NCI-H82 (cell line): ENCODE measurements at places on chromosomes 1 and 21.

DNA sequence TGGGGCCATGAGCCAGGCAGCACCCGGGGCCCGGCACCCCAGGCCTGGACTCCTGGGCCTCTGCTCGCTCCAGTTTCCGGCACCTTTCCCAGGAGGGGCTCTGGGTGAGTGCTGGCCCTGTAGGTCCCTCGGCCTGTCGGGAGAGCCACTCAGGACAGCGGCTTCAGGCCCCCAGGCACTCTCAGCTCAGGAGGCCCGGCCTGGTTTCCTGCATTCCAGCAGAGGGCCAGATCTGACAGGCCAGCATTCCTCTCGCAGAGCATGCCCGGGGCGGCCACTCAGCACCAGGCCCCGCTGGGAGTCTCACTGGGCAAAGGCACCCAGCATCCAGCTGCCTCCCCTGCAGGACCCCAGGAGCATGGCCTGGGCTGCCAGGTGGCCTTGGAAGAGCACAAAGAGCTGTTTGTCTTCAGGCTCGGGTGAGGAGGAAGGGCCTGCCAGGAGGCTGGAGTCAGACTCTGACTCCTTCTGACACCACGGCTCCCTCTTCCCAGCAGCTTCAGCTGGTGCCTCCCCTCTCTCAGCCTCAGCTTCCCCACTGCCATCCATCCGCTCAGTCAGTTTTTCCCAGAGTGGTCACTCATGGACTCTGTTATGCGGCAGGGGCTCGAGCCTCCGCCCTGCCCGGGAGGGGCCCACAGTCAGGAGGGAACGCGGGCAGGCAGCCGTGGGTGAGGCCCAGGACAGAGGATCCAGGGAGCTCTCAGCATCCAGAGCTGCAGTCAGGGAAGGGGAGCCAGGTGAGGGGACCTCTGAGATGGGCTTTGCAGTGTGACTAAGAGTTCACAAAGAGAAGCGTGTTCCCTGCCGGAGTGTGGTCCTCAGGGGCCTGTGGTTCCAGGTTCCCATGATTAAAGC lies 51.7 kb downstream of the WNT9A start:
- DNase-seq = no peak

- DNase-seq = peak; percentile 69
Observed at GRCh38 chr1:58782178-58783089, 1.4 kb downstream of the JUN start.

- peak; percentile 64 for DNase-seq
Observed at GRCh38 chr1:65065524-65066418, 82.2 kb upstream of the AK4 start.

DNA sequence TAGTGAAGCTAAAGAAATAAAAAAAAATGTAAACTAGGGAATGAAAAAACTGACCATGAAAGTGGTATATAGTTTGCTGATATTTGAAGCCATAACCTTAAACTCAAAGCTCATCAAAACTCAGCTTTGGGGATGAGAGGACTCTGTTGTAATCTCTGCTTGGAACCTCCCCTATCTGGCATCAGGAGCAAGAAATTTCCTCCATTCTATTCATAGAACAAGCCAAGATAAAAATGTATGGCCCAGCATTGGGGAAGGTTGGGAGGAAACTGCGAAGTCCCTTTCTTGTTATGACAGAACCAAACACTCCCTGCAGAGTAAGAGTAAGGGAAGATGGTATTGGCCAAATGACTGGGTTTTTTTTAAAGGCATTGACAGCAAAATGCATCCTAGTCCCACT lies 35.6 kb downstream of the MCOLN2 start:
- no peak for DNase-seq

DNA sequence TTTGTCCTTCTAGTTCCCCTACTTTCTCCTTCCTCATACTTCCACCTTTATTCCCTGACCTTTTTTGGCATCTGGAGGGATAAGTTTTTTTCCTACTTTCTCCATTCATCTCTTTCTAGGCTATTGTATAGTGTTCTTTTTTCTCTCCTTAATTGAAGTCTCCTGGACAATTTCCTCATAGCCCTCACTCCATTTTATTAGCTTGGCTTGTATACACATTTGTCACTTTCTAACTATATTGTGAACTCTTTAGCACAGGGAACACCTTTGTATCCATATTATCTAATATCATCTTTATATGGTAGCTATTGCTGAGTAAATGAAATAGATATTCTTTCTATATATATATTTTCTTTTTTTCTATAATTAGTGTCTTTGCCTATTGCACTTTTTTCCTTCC lies 47.6 kb downstream of the TMED5 start:
- DNase-seq = no peak

GRCh38 chr1:228497817-228498216 lies 10.6 kb downstream of the RNF187 start:
- DNase-seq = no peak

- DNase-seq = no peak
Observed at GRCh38 chr1:231576804-231577718, 48.6 kb downstream of the TSNAX start.

GRCh38 chr1:219413536-219413935 lies 199.4 kb downstream of the ZC3H11B start:
- DNase-seq = no peak

- DNase-seq = peak; percentile 27
Observed at GRCh38 chr21:39175154-39175553, 8.1 kb downstream of the PSMG1 start.

- DNase-seq = peak; percentile 34
Observed at GRCh38 chr1:226884116-226884625, 13.8 kb downstream of the PSEN2 start.

- DNase-seq = no peak
Observed at GRCh38 chr1:5973771-5974170, 18.5 kb downstream of the NPHP4 start.

DNA sequence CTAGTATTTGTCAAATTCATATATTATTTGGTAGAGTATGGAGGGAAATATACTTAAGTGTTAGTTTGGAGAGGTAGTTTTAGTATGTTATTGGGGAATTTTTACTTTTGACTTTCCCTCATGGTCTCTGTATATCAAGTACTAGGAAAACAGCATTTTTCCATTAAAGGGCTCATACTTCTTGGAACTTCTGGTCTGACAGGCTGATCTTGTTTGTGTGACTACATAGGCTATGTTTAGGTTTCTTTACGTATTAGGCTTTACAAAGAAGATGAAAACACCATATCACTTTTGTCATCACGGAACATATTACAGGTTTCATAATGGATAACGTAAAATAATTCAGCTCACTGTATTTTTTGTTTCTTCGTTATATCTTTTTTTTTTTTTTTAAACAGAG lies 30.8 kb downstream of the POU2F1 start:
- DNase-seq = no peak

GRCh38 chr1:24336075-24336474 lies 16.9 kb downstream of the GRHL3 start:
- no peak for DNase-seq

DNA sequence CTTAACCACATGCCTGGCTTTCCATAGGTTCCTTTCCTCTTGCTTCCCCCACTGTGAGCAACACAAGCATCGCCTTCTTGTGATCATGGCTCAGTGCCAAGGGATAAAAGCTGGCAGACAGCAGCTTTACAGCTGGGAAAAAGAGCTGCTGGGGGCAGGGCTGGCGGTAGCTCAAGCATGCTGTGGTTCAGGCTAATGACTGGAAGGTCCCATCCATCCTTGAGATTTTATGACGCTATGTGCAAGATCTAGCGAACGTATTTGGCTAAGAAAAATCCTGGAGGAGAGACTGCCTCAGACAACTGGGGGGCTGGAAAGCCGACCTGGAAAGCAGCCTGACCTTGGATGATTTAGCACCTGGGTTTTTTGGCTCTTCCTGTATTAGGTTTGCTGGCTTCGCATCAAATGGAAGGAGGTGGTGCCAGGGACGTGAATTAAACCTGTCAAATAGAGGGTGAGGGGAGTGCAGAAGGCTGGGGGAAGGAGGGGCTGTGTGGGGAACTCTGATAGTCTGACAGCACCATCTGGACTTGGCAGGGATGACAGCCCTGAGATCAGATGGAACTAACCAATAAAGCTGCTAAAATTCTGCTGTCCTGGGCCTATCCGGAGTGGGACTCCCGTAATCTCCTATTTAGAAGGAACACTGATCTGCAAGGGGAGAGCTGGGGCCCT lies 34.8 kb downstream of the ZMYND12 start:
- peak; percentile 99 for DNase-seq

- DNase-seq = no peak
Observed at GRCh38 chr1:1085911-1086841, 12.1 kb upstream of the RNF223 start.

DNA sequence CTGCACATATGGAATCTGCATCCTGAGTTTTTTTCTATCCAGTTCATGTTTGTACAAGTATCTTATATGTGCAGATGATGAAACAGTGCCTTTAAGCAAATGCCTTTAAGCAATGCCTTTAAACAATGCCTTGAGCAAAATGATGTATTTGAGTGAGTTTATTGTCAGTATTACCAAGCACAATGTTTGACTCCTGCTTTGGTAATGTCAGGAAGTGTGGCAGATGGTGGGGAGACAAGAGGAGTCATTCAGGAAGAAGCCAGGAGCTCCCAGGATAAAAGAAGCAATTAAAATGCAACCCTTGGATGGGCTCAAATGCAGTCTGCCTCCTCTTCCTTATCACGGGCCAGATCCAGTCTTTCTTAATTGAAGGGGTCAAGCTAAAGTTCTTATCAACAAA lies 108.7 kb upstream of the KCNJ15 start:
- DNase-seq = peak; percentile 17

DNA sequence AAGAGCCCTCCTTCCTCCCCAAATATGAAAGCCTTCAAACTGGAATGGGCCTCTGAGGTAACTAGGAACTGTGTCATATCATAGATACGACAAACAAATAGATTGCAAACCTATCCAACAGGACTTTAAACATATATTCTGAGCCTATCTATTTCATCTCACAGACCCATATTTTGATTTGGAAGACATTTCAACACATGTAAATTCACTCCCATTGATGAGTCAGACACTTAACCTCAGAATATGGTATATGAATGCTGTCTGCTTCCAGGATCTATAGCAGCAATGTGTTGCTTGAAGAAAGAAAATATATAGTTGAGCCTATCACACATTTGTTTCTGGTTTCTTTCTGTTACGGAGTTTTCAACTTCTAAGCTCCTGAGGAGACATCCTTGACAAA lies 221.9 kb upstream of the SAMSN1 start:
- no peak for DNase-seq

DNA sequence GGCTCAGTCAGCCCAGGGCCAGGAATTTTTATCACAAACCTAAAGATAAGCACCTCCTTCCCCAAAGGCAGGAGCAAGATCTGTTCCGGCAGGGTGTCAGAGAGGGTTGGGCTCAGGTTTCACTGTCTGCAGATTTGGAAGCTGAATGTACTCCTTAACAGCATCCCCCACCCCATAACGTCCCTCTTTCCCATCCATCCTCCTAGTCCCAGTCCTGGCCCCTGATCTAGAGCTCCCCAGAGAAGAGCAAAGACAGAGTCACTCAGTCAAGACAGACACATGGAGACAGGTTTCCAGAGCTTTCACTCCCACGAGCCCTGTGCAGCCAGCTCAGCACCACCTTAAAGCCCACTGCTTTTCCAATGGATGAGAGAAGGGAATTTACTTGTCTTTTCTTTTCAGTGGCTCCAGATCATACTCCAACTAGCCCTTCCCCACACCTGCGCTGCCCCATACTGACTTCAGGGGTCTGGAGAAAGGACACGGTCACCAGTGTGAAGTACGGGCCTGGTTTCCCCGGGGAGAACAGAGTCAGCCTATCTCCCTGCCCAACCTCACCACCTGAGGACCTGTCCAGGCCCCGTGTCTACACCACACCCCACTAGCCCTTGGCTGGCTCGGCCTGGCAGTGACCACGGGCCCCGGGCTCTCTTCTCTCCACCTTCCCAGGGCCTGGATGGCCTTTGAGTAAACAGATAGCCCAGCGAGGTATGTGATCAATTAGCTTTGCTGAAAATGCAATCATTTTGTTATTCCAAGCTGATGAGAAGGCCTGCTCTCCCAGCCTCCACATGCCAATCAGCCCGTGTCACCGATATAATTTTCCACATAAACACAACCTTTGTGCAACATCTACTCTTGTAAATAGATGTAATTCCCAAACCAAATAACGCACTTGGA lies 249.1 kb downstream of the FOXD2 start:
- no peak for DNase-seq

DNA sequence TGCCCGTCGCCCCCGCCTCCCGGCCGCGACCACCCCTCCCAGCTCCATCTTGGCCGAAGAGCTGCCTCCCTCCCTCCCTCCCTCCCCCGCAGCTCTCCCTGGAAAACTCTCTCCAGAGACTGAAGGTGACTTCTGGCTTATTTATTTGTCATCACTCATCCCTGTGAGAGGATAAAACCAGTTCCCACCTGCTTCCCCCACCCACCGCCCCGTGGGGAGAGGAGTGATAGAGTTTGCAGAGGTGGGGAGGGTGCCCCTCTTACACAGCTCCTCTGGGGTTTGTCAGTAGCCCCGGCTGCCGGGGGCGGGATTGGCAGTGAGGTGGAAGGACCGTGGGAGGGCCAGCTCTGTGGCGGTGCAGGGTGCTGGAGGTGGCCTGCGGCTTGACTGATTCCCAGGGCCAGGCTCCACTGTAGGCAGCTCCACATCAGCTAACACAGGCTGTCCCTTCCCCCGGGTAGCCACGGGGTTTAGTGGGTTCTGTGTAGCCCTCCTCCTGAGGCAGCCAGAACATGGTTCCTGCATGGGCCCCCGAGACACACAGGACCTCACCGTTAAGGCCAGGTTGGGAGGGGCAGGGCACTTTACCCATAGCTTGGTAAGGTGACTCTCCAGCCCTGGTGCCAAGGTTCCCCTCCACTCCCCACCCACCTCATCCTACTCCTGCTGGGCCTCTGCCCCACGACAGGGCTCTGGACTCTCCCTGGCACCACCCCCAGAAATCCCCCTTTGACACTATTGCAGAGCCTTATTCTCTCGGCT lies 62.2 kb downstream of the ELK4 start:
- peak; percentile 71 for DNase-seq

DNA sequence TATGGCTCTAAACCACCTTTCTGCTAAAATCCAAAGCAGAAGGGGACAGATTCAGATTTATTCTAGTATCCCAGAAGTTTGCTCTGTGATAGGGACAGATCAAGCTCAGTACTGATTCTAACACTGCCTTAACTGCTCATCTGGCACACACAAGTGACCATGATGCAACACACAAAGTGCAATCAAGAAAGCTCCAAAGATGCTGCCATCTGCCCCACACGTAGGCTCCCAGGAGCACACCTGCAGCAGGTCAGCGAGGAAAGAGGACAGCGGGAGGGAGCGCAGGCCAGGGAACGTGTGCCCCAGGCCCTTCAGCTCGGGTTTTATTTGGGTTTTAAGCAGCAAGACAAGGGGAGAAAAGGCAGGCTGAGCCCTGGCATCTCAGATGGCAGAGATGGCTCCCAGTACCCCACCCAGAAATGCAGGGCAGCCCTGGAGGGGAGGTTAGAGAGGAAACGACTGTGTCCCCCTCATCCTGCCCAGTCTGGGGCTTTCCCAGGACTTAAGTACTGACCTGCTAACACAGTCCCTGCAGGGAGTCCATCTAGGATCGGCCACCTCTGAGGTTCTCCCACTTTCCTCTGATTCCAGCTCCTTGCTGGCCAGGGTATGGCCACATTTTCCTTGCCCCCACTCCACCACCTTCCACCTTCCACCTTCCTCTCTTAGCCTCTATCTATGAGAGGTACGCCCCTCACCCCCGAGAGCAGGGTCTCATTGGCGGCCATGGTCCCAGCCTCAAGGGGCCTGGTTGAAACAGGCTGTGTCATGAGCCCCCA lies 1.2 kb downstream of the TRIM11 start:
- peak; percentile 47 for DNase-seq
